SK-N-SH (cell line): ENCODE measurements at places on chromosomes 3 and 15. TPM values are rescaled to one million over a fixed set of nuclear protein-coding genes. Genes with fewer than 3 reads are reported as not detected.

- DNase-seq, result no peak
Observed at GRCh38 chr3:65894126-65894525, 144.6 kb downstream of the MAGI1 start.

GRCh38 chr15:67551207-67551743 lies 8.8 kb downstream of the MAP2K5 start:
- no peak for DNase-seq

- no peak for DNase-seq
Observed at GRCh38 chr3:134809427-134810051, 14.5 kb downstream of the EPHB1 start.

- DNase-seq, result no peak
Observed at GRCh38 chr3:58102976-58103451, 94.8 kb downstream of the FLNB start.

DNA sequence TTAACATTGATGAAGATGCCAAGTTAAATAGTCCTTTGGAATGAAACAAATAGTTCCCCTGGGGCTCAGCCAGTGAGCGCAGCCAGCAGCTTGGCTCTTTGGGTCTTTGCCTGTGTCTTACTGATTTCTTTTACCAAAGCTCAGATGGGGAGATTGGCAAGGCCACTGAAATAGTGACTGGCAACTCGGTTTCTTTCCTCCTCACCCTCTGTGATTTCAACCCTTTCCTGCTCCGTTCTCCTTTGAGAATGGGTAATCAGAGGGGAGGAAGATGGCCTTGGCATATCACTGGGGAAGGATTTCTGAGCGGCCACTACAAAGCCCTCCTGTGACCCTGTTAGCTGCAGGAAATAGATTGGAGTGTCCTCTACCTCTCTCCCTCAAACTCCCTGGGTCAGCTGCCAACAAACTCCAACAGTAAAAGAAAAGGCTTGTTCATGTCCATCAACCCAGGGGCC lies 337.1 kb upstream of the LRRFIP2 start:
- DNase-seq, result no peak

GRCh38 chr15:45993508-45993907 lies 358.7 kb downstream of the SQOR start:
- no peak for DNase-seq

DNA sequence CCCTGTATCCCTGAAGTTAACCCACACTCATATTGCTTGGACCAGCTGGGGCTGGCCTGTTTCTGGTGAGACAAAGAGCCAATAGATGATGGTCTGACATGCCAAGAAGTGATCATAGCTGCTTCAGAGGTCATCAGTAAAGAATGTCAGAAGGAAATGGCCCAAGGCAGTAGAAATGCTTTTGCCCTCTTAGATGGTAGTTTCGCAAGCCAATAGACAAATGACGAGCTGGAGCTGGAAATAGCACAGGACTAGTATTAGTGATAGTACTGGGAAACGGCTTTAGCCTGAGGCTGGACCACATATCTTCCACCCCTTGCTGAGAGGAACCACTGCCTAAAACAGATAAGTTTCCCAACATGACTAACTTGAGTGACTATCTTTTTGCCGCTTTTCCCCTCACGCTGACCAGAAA lies 176.1 kb upstream of the THBS1 start:
- DNase-seq, result no peak

DNA sequence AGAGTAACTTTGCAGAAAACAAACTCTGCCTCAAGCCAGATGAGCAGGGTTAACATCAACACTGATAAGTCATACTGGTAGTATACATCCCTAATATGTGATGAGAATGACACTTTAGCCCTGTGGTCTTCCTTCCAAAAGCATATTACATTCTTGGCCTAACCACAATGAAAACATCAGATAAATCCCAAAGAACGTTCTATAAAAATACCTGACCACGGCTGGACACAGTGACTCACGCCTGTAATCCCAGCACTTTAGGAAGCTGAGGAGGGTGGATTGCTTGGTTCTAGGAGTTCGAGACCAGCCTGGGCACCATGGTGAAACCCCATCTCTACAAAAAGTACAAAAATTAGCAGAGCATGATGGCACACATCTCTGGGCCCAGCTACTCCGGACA lies 4.7 kb downstream of the TMCC1 start:
- no peak for DNase-seq

GRCh38 chr15:50106457-50106856 lies 12.6 kb downstream of the ATP8B4 start:
- DNase-seq, result no peak

- DNase-seq, result no peak
Observed at GRCh38 chr3:22377421-22377820, 626.4 kb upstream of the ZNF385D start.

GRCh38 chr3:196220991-196221390 lies 4.7 kb downstream of the SLC51A start:
- no peak for DNase-seq

DNA sequence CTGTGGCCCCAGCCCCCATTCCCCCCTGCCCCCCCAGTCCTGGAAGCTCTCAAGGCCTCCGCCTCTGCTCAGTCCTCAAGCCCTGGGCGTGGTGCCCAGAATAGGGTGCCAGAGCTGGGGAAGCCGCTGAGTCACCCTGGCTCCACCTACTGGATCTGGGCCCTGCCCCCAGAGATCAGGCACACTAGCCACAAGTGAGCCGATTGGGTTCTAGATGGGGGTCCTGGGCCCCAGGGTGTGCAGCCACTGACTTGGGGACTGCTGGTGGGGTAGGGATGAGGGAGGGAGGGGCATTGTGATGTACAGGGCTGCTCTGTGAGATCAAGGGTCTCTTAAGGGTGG lies 5.7 kb downstream of the EIF4G1 start:
- peak; percentile 71 for DNase-seq

The SLC9C1 gene
- not detected in 2 replicates for polyA plus RNA-seq

The ASB14 gene
- not detected in 2 replicates for polyA plus RNA-seq

The HTR3E gene
- polyA plus RNA-seq, result not detected in 2 replicates

The ZBBX gene
- polyA plus RNA-seq, result 0.18 and 0.50 TPM in 2 replicates
